ENCODE measurements at places on chromosomes 2 and 18. TPM values are rescaled to one million over a fixed set of nuclear protein-coding genes. Genes with fewer than 3 reads are reported as not detected.

The VIT gene
- not detected for total RNA-seq

The DCDC2C gene
- not detected for total RNA-seq

The AKAIN1 gene
- not detected for total RNA-seq

The KIAA2012 gene
- total RNA-seq = not detected

The RAD51AP2 gene
- total RNA-seq = not detected

The CNDP1 gene
- total RNA-seq = not detected

The NETO1 gene
- total RNA-seq = not detected

The ST6GAL2 gene
- total RNA-seq = not detected

The SRD5A2 gene
- total RNA-seq = not detected

GRCh38 chr2:233815861-233816260, 37.7 kb downstream of the MROH2A start:
- no peaks in the 10 kb centered on the region for H3K36me3 ChIP-seq
- peaks cover 3% of the 10 kb centered on the region for H3K4me1 ChIP-seq
- no peak overlapping the region for H3K27ac ChIP-seq
- H3K4me3 ChIP-seq = no peak overlapping the region
- H3K27me3 ChIP-seq = peaks cover 10% of the 10 kb centered on the region

- H3K27me3 ChIP-seq = no peaks in the 10 kb centered on the region
- no peak overlapping the region for H3K4me3 ChIP-seq
- no peak overlapping the region for H3K27ac ChIP-seq
- H3K4me1 ChIP-seq = peaks cover 3% of the 10 kb centered on the region
These were observed 46.9 kb downstream of the GEMIN6 start for GRCh38 chr2:38824906-38825305.

- H3K4me3 ChIP-seq = no peak overlapping the region
- peaks cover 13% of the 10 kb centered on the region for H3K4me1 ChIP-seq
- H3K36me3 ChIP-seq = no peaks in the 10 kb centered on the region
- H3K27ac ChIP-seq = no peak overlapping the region
- no peak for DNase-seq
These were observed 97.7 kb downstream of the TWIST2 start for GRCh38 chr2:238945433-238946150.

DNA sequence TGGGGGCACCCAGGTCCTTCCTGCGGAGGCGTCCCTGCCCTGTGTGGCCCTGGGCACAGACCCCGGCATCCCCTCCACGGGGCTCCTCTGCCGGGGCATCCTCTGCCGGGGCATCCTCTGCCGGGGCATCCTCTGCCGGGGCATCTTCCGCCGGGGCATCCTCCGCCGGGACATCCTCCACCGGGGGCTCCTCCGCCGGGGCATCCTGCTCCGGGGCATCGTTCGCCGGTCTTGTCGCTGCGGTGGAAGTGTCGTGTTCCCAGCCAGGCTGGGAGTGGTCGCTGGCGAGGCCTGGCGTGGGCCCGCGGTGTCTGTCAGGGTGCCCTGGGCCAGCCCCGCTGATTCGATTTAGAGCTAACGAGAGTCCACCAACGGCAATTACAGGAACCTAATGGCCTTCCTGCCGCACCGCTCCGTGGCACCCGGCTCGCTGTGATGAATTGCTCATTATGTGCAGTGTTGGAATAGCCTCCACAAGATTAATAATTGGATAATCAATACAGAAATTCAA, 115.1 kb downstream of the NFATC1 start:
- peak; percentile 23 for DNase-seq
- no peak overlapping the region for H3K4me3 ChIP-seq
- peaks cover 14% of the 10 kb centered on the region for H3K36me3 ChIP-seq
- no peaks in the 10 kb centered on the region for H3K27me3 ChIP-seq

DNA sequence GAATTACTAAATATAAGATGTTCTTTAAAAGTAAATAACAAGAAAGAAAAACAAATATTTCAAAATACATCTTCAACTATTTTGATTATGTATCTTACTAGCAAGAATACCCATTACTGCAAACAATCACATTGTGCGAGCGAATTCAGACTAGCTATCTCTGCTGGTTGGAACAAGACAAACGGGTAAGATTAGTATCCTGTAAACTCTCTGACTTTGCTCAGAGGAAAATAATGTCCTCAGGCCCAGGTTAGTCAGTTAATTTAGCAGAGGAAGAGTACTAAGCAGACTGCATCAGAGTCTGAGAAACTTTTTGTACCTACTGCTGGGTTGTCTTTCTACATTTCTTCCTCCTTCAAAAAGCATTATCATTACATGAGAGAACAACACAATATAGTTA, 50.4 kb upstream of the MCM6 start:
- H3K36me3 ChIP-seq = peaks cover 32% of the 10 kb centered on the region
- no peak overlapping the region for H3K4me3 ChIP-seq
- H3K27me3 ChIP-seq = no peaks in the 10 kb centered on the region
- H3K4me1 ChIP-seq = peaks cover 13% of the 10 kb centered on the region
- no peak for DNase-seq

DNA sequence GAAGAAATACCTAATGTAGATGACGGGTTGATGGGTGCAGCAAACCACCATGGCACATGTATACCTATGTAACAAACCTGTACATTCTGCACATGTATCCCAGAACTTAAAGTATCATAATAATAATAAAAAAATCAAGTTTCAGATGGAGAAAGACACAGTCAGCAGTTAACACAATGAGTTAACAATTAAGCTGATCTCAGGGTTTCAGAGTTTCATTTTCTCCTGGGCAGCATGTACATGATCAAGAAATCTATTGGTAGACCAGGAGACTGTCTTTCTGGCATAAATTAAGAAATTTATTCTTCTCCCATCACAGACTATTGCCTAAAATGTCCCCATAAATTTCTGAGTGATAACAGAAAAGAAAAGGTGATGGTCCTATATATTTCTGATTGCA, 155.3 kb downstream of the RAD51AP2 start:
- no peak for DNase-seq
- no peaks in the 10 kb centered on the region for H3K36me3 ChIP-seq
- H3K27me3 ChIP-seq = no peaks in the 10 kb centered on the region
- H3K27ac ChIP-seq = no peak overlapping the region
- no peaks in the 10 kb centered on the region for H3K4me1 ChIP-seq

GRCh38 chr2:143645921-143646645, 516.9 kb downstream of the ARHGAP15 start:
- H3K27me3 ChIP-seq = no peaks in the 10 kb centered on the region
- H3K36me3 ChIP-seq = peaks cover 40% of the 10 kb centered on the region
- H3K4me3 ChIP-seq = no peak overlapping the region
- no peak for DNase-seq
- H3K27ac ChIP-seq = no peak overlapping the region

DNA sequence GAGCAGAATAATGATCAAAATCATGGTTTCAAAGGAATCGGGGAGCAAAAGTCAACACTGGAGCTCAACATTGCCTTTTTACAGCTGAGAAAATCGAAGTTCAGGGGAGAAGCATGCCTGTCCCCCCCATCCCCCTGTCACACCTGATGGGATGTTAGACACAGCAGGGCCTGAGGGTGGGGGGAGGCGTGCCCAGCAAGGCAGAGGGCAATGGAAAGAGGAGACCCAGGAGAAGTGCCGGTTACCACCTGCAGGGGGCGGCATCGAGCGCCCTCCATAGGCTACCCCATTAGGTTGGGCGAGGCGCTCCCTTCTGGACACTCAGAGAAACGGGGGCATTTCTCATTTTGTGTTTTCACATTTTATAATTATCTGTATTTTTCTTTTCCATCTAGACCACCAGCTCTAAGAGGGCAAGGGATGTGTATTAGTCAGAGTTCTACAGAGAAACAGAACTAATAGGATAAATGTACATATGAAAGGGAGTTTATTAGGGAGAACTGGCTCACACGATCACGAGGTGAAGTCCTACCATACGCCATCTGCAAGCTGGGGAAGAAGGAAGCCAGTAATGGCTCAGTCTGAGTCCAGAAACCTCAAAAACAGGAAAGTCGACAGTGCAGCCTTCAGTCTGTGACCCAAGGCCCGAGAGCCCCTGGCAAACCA, 271.3 kb downstream of the LRATD1 start:
- peak; percentile 74 for DNase-seq
- no peak overlapping the region for H3K4me3 ChIP-seq
- H3K36me3 ChIP-seq = no peaks in the 10 kb centered on the region
- H3K27me3 ChIP-seq = peaks cover 7% of the 10 kb centered on the region
- H3K4me1 ChIP-seq = peaks cover 2% of the 10 kb centered on the region

DNA sequence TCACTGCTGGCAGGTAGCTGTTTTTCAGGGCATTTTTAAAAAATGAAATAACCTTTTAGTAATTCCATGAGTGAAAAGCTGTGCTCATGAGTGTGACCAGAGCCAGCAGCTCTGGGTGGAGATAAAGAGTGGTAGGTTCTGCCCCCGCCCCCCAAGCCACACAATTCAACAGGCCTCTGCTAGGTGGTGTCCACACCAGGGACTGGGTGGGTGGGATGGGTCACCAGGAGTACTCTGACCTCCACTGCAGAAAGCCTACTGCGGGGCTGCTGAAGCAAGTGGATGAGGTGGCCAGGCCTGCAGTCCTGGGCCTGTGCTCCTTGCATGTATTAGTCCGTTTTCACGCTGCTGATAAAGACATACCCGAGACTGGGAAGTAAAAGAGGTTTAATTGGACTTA, 15.3 kb downstream of the PARD6G start:
- H3K4me3 ChIP-seq = no peak overlapping the region
- peaks cover 21% of the 10 kb centered on the region for H3K27me3 ChIP-seq
- H3K4me1 ChIP-seq = no peaks in the 10 kb centered on the region
- DNase-seq = no peak
- H3K27ac ChIP-seq = no peak overlapping the region
- no peaks in the 10 kb centered on the region for H3K36me3 ChIP-seq

DNA sequence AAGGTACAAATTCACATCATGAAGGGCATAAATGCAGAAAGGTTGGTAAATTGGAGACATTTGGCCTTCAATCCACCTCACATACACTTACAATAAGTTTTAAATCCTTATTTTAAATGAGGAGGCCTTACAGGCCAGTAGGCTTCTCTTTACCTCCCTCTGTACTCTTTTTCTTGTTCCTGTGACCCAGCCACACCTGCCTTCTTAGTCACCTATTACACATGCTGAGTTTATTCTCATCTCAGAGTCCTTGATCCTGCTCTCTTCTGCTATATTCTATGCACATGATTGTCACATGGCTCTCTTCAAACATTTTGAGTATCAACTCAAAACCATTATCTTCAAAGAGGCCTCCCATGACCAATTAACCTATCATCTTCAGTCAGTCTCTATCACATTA, 491.5 kb downstream of the SATB2 start:
- no peak overlapping the region for H3K27ac ChIP-seq
- no peaks in the 10 kb centered on the region for H3K4me1 ChIP-seq
- H3K27me3 ChIP-seq = no peaks in the 10 kb centered on the region
- no peak overlapping the region for H3K4me3 ChIP-seq

DNA sequence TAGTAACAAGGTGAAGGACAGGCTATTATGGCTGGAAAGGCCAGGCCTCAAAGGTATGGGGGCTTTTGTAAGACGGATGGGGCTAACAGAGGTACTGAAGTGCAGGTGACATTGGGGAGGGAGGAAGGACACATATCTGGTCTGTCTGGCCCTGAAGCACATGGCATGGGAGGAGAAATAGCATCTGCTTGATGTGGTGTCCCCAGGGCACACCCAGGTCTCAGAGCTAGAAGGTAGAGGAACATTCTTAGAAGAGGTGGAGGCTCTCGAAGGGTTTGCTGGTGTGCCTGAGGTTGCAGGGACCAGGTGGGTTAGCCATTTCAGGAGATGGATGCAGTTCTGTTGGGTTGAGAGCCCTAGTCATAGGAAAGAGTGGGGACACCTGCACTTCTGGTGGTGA, 9.5 kb downstream of the RALB start:
- H3K27me3 ChIP-seq = no peaks in the 10 kb centered on the region
- no peak overlapping the region for H3K27ac ChIP-seq
- H3K4me3 ChIP-seq = no peak overlapping the region
- no peak for DNase-seq

GRCh38 chr2:16461672-16462071, 204.0 kb downstream of the CYRIA start:
- no peak for DNase-seq
- no peak overlapping the region for H3K4me3 ChIP-seq
- H3K36me3 ChIP-seq = no peaks in the 10 kb centered on the region

DNA sequence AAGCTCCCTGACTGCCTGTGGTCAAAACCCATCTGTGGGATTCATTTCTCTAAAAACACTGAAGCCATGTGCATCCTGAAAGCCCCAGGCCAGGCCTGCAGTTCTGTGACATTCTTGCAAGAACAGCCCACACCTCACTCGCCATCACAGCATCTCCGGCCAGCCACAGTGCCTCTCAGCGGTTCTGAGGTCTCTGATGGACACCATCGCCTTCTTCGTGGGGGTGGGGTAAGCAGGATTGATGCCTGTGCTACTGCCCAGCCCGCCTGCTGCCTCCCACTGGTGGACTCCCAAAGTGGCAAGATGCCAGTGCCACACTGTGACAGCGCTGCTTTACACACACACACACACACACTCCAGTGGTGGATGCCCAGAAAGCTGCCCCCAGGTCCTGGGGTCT, 5.2 kb upstream of the PRLH start:
- peaks cover 14% of the 10 kb centered on the region for H3K27me3 ChIP-seq
- no peak overlapping the region for H3K4me3 ChIP-seq
- peaks cover 10% of the 10 kb centered on the region for H3K4me1 ChIP-seq

GRCh38 chr18:26157326-26157725, 23.7 kb downstream of the PSMA8 start:
- no peak overlapping the region for H3K27ac ChIP-seq
- H3K4me3 ChIP-seq = no peak overlapping the region
- no peak for DNase-seq
- no peaks in the 10 kb centered on the region for H3K27me3 ChIP-seq

DNA sequence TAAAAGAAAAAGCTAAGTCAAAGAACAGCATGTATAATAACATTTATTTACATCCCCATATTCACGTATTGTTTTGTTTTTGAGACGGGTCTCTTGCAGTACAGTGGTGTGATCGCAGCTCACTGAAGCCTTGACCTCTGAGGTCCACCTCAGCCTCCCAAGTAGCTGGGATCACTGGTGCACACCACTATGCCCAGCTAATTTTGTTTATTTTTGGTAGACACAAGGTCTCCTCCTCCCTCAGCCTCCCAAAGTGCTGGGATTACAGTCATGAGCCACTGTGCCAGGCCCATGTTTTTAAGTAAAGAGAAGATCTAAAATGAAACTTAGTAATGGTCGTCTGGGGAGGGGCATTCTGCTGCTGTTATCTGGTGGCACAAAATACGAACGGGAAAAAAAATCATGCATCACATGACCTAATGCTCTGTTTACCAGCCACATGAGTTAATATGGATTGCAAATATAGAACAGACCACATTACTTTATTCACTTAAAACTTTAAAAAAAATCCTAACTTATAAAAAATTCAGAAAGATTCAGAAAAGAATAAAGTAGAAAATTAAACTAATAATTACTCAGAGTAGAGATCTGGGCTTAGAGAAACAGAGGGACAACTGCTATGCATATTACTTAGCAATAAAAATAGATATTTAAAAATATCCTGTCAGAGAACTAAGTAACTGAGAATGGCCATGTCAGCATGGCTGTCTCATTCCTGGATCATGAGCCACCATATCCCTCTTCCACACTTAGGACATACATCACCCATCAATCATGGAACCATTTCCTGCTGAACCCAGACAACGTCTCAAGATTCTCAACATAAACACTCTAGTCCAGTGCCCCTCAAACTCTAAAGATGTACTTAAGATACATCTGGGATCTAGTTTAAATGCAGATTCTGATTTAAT, 7.3 kb downstream of the MMADHC start:
- DNase-seq = no peak
- H3K4me1 ChIP-seq = peaks cover 27% of the 10 kb centered on the region
- no peaks in the 10 kb centered on the region for H3K27me3 ChIP-seq
- peaks cover 34% of the 10 kb centered on the region for H3K36me3 ChIP-seq
- H3K4me3 ChIP-seq = no peak overlapping the region

- H3K27me3 ChIP-seq = no peaks in the 10 kb centered on the region
- peaks cover 20% of the 10 kb centered on the region for H3K36me3 ChIP-seq
- peak overlapping the region; percentile 87 for H3K27ac ChIP-seq
- DNase-seq = no peak
- peak overlapping the region; percentile 79 for H3K4me3 ChIP-seq
These were observed 503 bp downstream of the ZNF513 start for GRCh38 chr2:27379836-27380625.

Data from activated naive CD8-positive, alpha-beta T cell treated with anti-CD3 and anti-CD28 coated beads, Interleukin-2, amount 10 ng/mL, durations not matched to agents 7 days and 5 days (primary cell).